ENCODE measurements at places on chromosomes 4 and X.

DNA sequence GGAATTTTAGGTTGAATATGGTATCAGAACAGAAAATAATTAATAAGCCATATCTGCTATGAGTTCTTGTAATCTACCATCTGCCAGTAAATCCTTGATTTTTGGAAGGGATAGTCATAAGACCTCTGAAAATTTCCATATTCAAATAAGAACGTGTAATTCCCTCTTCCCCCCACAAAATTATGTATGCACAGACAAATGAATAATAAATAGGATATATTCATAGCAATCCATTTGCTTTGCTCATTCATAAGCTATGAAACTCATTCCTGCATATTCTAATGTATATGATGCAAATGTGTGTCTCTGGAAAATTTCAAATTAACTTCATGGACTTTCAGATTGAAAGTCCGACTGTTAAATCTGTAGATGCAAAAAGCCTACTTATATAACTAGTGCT is 833.1 kb upstream of the GRID2 start:
- no peak for DNase-seq

DNA sequence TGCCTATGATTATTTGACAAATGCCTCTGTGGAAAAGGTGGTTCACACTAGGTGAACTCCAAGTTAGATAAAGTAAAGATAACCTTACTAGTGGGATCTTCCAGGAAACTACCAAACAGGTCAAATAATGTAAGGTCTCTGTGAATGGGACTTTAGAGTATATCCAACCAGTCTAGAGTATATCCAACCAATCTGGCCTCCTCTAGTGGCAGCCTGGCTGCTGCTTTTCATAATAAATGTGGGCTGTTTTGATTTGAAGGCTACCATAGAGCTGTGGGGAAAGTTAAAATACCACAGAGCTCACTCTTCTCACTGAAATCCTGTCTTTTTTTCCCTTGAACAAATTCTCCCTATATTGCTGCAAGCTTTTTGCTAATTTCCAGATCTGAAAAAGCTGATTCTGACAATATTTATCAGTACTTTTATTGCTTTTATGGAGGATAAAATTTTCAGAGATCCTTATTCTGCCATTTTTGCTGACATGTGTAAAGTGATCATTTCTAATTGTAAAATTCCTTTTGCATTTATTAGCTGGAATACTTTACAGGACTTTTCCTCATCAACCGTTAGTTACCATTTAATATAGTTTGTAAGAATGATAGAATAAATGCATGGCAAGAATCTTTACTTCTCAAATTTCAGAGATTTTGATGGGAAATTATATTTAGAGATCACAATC is 111.3 kb downstream of the TET2 start:
- DNase-seq, result no peak

GRCh38 chr4:14984448-14984847 is 17.8 kb upstream of the CPEB2 start:
- DNase-seq, result no peak

DNA sequence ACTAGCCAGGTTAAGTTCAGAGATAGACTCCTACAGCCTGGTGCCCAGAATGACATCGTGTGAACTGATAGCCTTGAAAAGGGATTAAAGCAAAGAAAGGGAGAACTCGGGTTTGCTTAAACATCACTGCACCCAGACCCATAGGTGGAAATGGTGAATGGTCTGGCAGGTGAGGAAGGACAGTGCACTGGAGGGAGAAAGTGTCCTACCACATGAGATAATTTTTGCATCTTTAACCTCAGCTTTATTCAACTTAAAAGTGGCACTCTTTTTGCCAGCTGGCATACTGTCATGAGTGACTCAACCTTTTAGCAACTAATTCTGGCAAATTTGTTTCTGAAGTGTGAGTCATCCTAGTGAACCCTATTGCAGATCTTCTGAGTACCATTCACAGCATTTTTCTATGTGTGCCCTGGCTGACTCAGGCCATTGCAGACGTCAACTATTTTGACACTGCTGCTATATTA is 53.0 kb upstream of the DAPP1 start:
- no peak for DNase-seq

DNA sequence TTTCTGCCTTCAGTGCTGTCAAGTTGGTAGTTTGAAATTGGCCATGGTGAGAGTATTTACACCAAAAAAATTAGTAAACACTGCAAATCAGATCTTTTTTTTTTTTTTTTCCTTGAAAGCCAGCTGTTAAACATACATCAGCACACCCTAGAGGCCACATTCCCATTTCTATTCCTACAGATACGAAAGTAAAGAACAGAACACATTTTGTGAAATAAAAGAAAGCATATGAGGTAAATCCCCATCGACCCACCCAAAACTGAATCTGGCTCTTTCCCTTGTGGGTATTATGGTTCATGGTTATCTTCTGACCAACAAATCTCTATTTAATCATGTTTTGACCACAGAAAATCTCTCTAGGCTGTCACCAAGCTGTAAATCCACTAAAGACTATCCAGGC is 41.8 kb upstream of the AP1AR start:
- DNase-seq, result no peak

DNA sequence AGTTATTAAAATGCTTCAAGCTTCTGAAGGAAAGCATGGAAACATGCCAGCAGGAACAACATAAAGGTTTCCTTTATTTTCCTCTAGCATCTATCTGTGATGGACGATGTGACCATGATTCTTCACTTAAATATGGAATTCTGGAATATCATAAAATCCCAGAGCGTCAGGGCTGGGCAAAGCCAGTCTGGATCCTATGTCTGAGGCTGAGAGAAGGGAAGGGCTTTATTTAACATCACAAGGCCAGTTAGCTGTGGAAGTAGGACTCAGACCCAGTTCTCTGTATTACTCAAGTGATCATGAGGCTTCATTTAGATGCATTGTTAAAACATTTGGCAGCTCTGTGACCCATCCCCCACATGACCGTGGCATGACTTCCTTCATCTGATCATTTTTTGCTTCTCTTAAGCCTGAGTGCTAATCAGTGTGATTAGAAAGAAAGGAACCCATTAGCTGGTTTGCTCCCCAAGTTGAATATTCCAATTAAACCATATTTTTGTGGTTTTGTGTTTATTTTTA is 40.9 kb upstream of the EOLA2 start:
- DNase-seq, result no peak

DNA sequence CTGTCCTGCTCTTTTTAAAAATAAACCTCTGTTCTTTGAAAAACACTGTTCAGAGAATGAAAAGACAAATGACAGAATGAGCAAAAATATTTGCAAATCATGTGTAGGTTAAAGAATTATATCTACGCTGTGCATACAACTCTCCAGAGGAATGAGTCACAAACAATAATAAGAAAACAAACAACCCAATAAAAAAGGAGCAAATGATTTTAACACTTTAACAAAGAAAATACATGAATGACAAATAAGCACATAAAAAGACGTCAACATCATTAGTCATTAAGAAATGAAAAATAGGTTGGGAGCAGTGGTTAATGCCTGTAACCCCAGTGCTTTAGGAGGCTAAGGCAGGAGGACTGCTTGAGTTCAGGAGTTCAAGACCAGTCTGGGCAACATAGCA is 21.1 kb upstream of the LRCH2 start:
- no peak for DNase-seq

- DNase-seq, result no peak
Observed at GRCh38 chrX:124274438-124275181, 57.9 kb upstream of the TEX13D start.

GRCh38 chrX:9785944-9786797 is at the start of gene SHROOM2:
TSS of gene SHROOM2 (plus strand) at chrX:9786429. CDS start at chrX:9786546, 117 bp downstream.
- DNase-seq, result no peak

- DNase-seq, result no peak
Observed at GRCh38 chr4:13207226-13207625, 276.9 kb downstream of the RAB28 start.

GRCh38 chr4:173381610-173382009 is 10.9 kb downstream of the SAP30 start:
- DNase-seq, result no peak

DNA sequence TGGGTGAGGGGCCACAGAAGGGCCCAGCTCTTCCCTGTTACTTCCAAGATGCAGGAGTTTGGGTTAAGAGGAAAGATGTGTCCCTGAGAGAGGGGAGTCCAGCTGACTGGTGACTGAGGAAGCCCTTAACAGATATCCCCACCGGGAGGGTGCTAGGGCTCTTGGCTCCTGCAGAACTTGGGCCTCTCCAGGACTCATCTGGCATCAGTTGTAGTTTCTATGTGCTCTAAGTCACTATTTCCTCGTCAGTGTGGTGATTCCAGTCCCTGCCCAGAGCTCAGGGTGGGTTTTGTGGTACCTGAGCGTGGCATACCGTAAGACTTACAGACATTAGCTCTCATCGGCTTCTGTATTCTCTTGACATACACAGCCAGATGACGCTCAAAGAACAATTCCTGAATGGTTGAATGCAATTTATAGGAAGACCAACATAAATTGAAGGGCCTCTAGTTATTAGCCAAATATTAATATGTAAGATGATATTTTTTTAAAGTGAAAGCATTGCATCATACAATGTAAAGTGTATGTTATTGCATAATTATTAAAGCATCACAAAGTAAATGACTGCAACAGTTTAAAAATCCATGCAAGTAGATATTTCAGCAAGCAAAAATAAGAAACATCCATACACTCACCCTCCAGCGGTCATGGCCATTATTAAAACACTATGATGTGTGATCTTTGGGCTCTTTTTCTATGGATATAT is 195.5 kb downstream of the PTTG2 start:
- no peak for DNase-seq

- no peak for DNase-seq
Observed at GRCh38 chrX:101206471-101206870, 13.1 kb upstream of the DRP2 start.

- DNase-seq, result no peak
Observed at GRCh38 chr4:155062948-155063347, 145.5 kb upstream of the NPY2R start.

GRCh38 chr4:6023731-6024130 is 5.5 kb upstream of the C4orf50 start:
- no peak for DNase-seq

- DNase-seq, result no peak
Observed at GRCh38 chr4:53781629-53782457, 190.6 kb upstream of the LNX1 start.

GRCh38 chrX:49958727-49959485 is 36.5 kb downstream of the CLCN5 start:
- DNase-seq, result no peak

GRCh38 chr4:118962540-118962939 is 73.9 kb downstream of the SYNPO2 start:
- no peak for DNase-seq

DNA sequence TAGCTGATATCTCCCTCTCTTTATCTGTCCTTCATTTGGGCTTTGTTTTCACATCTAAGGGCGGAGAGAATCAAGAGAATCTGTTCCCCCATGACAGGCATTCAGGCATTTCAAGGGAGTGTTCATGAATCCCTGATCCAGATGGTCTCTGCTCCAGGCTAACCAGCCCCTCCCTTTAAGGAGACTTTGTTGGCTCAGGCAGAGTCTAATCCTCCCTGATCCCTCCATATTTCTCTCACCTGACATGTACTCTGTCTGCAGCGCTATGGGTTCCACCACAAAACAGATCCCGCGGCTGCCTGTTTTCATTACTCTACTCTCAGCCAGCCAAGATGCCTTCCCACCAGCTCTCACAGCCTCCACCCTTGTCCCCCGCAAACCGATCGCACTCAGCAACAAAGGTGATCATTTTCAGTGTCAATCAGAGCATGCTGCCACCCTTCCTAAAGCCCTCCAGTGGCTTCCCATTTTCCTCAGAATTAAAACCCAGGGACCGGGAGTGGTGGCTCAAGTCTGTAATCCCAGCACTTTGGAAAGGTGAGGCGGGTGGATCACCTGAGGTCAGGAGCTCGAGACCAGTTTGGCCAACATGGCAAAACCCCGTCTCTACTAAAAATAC is 30.3 kb upstream of the SLC2A9 start:
- DNase-seq, result no peak

DNA sequence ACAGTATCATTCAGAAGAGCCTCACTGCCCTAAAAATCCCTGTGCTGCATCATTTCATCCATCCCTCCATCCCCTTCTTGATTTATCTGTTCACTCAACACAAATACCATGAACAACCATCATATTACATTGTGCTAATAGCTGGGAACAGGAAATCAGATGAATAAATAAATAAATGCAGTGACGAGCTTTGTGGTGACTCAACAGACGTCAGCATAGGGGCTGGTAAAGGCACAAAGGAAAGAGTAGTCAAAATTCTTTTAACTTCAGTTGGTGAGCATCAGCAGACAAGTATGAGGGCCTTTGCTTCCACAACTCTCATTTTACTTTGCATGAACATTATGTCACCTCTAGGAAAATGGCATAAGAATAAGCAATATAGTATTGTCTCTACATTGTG is 65.5 kb downstream of the EDNRA start:
- DNase-seq, result no peak

- DNase-seq, result no peak
Observed at GRCh38 chr4:6275898-6276806, 6.5 kb downstream of the WFS1 start.

GRCh38 chr4:81030981-81031791 is 678 bp downstream of the BMP3 start:
- DNase-seq, result no peak

- no peak for DNase-seq
Observed at GRCh38 chr4:6466756-6467381, 5.5 kb downstream of the PPP2R2C start.

GRCh38 chr4:37483610-37484009 is 202.6 kb downstream of the RELL1 start:
- DNase-seq, result no peak

DNA sequence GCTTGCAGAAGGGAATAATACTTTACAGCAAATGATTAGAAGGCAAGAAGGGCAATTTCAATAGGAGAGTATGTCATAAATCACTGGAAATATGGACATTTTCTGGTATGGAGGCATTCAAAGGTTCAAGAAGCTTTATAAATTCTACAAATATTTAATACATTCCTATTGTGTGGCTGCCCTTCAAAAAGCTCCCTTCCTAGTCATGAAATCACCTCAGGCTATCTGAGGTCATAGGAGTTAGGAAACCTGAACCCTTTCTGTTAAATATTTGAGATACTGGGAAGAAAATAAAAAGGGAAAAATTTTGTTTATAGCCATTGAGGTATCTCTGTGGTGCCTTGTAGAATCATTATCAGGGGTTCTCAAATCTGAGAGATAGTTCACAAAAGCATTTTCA is 316.8 kb upstream of the EMCN start:
- no peak for DNase-seq

DNA sequence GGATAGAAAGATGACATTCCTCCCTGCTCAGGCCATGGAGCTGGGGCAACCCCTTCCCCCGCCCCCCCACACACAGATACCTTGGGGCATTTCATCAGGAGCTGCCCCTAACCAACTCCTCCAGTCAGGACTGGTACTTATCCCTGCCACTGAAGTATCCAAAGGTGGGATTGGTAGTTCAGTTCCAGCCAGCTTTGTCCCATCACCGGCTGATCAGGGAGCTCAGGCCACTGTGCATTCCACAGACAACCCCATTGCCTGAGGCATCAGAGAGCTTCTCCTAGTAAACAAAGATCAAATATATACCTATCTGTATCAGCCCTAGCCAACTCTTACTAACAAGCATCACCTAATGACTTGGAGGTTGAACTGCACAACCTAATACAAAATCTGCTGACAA is 218.2 kb upstream of the FMR1 start:
- no peak for DNase-seq
